Mesendoderm (in vitro differentiated cells): ENCODE measurements at places on chromosomes 3 and 15.
A peak's percentile ranks its signal among the peaks of the same experiment; 100 is the strongest.

DNA sequence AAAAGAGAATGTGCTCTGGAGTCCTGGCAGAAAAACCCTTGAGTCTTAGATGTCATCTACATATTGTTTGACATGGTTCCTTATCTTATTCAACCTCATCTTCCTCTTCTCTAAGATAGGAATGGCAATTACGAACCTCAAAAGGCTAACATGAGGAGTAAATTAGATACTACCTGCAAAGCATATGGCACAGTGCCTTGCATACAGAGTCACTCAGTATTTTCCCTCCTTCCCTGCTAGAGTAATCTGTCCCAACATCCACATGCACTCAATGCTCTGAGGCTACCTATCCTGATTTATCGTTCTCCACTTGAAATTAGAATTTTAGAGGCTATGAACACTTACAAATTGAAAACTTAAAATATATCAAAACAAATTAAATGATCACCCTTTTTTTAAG is 386.7 kb downstream of the RSL24D1 start:
- no peak for DNase-seq

- DNase-seq = peak; percentile 40
These were observed 42.7 kb downstream of the ITGA11 start for GRCh38 chr15:68389041-68389930.

DNA sequence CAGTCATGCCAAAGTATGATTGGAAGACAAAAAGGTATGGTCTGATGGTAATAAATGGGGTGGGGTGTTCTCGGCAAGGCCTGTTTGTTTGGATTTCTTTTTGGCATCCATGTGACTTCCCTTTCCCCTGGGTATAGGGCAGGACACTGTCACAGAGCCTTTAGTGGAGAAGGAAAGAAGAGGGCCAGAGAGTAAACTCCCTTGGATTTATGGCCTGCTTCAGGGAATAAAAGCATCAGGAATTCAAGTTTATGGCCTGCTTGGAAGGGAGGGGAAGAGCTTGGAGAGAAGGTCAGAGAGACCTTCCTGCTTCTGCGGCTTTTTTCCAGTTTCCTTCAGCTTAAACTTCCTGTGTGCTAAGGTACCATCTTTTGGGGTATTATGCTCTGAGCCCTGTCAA is 179.4 kb upstream of the ADAMTS9 start:
- DNase-seq = no peak

- DNase-seq = no peak
These were observed 144.2 kb downstream of the PDCD6IP start for GRCh38 chr3:33942483-33943150.

DNA sequence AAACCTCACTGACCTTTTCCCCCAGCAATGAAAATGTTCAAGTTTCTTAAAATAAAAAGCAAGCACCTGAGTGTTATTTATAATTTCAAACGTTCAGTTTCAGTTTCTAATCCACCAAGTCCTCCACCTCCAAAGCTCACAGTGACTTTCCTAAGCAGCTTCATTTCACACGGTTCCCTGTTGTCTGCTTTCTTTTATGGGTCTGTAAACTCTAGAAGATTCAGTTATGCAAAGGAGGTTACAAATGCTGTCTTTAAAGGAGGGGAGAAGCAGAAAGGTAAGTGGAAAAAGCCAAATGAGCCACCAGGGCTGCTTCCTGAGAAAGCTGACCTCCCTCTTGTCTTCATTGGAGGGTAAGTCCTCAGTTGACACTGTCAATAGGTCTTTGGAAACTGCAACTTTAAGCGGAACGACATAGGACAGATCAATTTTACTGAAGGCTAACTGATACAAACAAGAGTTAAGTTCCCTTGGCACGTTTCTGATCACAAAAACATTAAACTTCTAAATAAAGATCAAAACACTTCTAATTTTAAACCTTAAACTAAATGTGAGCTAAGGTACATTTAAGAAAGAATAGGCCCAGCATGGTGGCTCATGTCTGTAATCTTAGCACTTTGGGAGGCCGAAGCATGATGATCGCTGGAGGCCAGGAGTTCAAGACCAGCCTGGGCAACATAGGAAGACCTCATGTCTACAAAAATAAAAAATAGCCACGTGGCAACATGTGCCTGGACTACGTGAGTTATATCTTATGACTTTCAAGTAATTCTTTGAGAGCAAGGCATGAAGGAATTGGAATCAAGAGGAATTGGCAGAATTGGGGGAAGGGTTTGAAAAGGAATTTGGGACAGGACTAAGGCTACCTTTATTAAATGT is 151.9 kb upstream of the UBE2E1 start:
- DNase-seq = no peak

DNA sequence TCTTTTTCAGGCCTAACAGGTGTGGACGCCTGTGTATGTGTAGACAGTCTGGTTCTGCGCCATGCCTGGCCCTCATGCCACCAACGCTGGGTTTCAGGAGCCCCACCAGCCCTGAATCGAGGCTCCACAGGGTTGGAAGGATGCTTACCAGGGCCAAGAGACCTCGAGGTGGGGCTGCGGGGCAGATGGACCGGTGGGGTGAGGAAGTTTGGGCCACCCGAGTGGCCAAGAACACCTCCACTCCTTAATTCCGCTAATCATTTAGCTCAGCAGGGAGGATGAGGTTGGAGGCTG is 6.0 kb upstream of the ONECUT1 start:
- DNase-seq = no peak

DNA sequence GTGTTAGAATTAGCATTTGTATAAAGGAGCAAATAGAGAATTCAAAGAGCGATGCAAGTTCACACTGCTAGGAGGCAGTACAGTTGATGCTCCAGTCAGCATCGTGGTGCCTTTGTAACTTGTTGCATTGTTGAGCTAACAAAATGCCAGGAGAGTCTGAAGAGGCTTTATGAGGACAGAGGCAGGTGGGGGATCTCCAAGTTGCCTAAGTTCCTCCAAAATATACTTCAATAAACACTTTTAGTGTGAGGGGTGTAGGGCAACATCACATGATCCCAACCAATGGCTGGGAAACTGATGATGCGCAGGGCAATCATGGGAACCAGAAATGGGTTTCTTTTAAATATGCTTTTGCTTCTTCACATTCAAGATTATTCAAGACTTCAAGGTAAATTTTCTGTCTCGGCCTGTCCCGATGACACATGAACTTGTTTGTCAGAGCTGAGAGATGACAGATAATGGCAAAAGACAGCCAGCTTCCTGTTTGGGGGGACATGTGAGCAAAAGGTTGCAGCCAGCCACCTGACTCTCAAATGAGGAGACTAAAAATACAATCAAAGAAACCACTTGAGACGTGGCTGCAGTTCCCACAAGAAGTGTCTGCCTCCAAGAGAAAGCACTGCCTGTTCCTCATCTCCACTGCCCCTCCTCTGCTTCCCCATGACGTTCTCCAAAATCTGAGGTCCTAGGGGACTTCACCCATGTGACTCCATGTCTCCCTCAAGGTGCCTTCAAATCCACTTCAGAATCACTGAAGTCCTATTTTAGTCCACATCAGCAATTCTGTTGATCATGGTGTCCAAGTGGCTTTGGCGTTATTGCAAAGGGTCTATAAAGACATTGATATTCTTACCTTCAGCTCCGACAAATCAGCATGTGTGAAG is 39.3 kb downstream of the KLHL6 start:
- DNase-seq = no peak

DNA sequence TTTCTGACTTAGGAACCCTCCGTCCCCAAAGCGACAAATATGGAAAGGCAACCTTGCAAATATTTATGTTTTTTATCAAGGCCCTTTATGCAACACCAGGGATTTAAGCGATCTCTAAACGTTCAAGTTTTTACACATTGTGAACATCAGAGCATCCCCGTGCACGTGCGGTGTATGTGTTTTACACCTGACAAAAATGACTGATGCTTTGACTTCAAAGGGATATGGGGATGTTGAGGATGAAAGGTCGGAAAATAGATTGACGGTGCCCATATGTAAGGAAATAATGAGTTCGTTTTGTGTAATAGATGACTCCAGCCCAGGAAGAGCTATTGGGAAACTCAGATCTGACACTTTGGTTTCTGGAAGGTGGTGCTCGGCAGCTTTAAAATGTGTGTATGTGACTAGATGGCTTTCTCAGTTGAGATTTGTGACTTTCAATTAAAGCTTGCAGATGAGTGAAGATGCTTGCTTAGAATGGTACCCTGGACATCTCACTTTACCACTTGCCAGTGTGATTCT is 866 bp downstream of the SLC49A4 start:
- DNase-seq = no peak

GRCh38 chr3:94028093-94028837 is at the start of gene STX19:
Gene STX19, minus strand, starts transcription at chr3:94028597. Its CDS starts 13,328 bp downstream, at chr3:94015269.
- DNase-seq = peak; percentile 58

DNA sequence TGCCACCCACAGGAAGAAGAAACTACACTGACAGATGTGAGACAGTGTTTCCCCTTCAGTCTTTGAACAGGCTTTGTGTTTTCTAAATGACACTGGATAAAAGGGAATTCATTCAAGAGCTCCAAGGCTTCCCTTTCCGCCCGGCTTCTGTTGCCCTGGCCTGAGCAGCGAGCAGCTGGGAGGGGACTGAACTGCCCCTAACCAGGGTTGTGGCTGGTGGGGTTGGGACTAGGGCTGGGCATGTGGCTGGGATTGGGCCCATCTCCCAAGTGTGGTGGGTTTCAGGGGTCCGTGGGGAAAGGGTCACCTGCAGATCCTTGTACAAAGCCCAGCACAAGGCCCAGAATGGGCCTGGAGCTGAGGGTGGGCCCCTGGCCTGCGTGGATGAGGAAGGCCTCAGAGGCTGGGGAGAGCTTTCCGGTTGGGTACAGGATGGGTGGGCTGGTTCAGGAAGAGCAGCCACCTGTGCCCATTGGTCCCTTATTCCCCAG is 10.4 kb downstream of the VILL start:
- no peak for DNase-seq

DNA sequence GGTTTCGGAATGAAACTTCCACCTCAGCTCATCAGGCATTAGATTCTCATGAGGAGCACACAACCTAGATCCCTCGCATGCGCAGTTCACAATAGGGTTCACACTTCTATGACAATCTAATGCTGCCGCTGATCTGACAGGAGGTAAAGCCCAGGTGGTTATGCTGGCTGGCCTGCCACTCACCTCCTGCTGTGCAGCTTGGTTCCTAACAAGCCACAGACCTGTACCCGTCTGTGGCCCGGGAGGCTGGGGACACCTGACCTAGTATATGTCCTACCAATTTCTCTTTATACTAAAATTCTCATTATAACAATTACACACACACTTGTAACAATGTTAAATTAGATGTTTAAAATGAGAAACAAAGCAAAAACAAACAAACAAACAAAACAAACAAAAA is 172.2 kb downstream of the SLC9A9 start:
- DNase-seq = no peak

DNA sequence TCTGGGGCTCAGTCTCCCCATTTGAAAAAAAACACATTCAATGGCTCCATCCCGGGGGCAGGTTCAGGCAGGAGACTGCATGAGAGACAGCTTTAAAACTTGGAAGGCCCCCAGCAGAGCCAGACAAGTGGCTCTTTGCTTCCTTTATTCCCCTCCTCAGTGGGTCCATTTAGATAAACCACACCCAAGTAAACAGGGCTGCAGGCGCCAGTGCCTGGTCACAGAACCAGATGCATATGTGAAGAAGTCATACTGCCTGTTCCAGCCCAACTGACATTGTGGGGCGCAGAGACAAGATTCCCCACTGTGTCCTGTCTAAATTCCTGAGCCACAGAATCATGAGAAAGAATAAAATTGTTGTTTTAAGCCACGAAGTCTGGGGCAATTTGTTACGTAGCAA is 9.0 kb downstream of the FBN1 start:
- DNase-seq = no peak

- DNase-seq = peak; percentile 83
These were observed 2.4 kb downstream of the CYP11A1 start for GRCh38 chr15:74364936-74365597.

DNA sequence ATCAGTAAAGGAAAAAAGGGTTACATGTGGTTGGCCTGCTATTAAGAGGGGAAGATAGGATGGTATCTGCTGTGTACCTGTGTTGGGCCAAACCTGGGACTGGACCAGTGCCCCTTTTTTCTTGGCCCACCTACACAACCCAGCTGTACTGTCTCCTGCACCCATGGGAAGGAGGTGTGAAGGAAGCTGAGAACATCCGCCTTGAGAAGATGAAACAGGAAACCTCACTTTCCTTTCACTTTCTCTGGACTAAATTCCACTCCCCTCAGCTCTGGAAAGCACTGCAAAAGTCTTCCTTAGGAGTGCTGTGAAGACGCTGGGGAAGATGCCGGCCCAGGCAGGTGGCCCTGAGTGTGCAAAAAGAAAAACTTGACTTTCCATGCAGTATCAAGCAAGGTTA is 37.6 kb downstream of the LRRN1 start:
- no peak for DNase-seq

DNA sequence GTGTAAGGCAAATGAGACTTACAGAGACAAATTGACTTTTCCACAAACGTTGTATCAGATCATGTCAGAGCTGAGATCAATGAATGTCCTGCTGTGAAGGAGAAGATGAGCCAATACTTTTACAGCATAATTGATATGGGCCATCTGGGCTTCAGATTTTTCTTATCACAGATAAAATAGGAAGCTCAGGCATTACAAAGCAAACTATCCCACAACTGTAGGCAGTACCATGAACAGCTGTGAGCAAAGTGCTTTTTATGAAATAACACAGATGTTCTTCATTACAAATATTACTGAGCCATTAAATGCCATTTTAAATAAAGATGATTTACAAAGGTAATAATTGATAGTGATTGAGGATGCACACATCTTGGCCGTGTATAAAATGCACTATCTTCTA is 852.3 kb downstream of the OTOL1 start:
- no peak for DNase-seq

- DNase-seq = no peak
These were observed 1.9 kb upstream of the EID1 start for GRCh38 chr15:48876057-48876456.

DNA sequence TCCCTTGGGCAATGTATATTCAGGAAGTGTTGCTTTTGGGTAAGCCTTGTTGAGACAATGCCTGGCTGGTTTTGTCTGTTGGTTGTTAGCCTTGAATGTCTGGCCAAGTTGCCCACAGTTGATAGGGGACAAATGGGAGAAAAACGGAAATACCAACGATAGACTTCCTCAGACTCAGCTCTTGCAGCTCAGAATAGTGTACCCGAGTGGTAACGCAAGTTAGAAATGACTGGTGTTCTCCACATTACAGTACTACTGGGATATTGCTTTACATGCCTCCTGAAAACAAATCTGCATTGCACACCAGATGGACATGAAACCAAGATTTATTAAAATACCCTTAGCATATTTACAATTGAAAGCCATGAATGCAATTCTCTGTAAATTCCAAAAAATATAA is 47.4 kb downstream of the GREM1 start:
- DNase-seq = no peak

- DNase-seq = peak; percentile 88
These were observed 7.3 kb downstream of the ACOX2 start for GRCh38 chr3:58529516-58530353.

DNA sequence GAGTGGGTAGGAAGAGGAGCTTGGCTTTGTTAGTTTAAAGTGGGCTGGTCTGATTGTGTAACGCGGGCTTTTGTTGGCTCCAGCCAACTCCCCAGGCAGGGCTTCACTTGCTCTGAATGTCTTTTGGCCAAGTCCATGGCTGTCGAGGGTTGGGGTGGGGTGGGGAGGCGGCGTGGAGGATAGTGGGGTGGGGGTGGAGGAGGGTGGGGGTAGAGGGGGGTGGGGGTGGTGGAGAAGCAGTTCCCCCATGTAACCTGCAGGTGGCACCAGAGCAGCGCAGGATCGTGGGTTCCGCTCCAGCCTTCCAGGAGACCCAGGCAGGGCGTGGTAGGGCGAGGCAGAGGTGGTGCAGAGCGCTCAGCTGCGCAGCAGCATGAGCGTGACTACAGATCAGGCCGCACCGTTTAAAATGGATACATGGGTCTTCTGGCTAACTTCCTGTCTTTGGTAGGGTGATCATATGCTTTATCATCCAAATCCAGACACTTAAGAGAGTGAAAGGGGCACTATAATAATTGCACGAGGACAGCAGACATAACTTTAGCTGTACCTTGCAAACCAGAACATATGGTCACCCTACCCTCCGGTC is 28.3 kb downstream of the GOLGA6A start:
- DNase-seq = peak; percentile 65
